ENCODE measurements at places on chromosomes 5 and 9.

DNA sequence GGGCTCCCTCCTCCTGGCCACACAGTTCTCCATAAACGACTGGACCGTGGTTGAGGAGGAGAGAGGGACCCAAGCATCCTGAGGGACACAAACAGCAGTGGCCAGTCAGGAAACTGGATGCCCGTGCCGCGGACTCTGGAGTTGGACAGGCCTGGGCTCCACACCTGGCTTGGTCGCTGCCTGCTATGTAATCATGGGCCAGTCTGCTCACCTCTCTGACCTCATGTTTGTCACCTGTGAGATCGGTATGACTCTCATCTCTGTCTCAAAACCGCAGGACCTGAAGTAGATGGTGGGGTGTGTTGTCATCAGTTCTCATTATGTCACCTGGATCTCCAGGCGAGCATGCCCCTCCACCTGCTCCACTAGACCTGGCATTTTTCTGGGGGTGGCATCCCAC is 14.5 kb downstream of the CXXC5 start:
- DNase-seq: no peak

- DNase-seq: no peak
Measured at GRCh38 chr9:120306561-120306960, 273.4 kb downstream of the CDK5RAP2 start.

DNA sequence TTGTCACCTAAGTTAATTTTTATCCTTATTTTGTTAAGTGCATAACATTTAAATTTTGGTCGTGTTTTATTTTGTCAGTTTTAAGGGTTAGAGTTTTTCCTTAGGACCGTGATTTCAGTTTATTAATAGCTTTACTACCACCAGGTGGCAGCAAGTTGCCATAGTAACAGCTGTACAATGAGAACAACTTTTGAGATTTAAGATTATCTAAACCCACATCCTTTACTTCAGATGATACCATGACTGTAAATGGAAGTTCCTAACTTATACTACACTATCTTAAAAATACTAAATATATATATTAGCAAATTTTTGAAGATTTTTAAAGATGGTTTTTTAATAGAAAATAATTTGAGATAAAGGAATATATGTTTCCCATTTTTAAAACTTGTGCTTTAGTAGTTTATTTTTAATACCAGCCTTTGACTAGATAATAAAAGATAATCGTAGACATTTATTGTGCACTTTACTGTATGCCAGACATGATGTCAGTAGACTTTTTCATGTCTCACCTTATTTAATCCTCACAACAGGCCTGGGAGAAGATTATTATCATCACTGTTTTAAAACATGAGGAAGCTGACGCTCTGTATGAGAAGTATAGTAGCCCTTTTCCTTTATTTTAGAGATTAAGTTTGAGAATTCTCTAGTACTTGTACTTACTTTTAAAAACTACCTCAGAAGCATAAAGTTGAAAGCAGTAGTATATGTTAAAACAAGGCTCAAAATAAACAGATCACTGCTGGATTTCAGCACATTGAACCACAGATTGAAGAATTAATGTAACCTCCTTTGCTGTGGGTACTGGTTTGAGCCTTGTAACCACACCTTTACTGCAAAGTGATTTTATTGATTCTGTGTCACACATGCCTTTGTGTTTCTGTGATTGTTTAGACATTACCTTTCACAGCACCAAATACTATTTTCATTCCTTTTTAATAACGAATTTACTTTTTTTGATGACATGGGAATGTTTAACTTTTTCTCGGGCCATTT is 27.5 kb downstream of the SREK1 start:
- peak; percentile 80 for DNase-seq

DNA sequence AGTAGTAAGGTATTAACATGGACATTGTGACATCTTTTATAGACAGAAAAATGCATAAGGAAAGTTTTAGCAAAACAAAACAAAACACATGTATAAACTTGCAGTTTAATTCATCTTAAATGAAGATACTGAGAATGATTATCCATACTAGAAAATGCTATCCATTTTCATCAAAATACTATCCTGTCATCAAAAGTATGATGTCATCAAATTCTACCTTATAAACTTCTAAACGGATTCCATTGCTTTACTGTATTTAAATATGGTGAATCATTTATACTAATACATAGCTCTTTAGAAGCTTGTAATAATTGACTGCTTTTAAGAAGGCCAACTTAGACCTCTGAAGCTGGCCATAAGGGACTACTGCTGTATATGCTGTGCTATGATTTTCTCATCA is 221.0 kb downstream of the EDIL3 start:
- no peak for DNase-seq

DNA sequence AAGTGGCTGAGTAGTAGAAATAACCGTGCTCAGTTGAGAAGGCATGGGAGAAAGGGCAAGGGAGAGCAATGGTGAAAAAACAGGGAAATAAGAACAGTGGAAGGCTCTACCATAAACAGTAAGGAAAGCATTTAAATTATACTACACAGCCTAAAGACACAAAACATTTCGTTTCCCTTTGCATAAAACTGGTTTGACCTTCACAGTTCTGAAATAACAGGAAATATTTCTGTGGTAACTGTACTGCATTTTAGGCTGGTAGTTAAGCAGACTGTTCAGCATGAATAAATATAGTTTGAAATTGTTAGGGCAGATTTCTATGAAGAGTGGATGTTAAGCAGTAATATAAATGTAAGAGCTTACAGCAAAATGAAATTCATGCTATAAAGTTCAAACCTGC is 147.5 kb downstream of the CSNK1G3 start:
- no peak for DNase-seq

GRCh38 chr9:74066128-74066527 is 431.0 kb upstream of the RORB start:
- no peak for DNase-seq

- DNase-seq: no peak
Measured at GRCh38 chr9:71920456-71921189, 9.2 kb downstream of the C9orf85 start.

DNA sequence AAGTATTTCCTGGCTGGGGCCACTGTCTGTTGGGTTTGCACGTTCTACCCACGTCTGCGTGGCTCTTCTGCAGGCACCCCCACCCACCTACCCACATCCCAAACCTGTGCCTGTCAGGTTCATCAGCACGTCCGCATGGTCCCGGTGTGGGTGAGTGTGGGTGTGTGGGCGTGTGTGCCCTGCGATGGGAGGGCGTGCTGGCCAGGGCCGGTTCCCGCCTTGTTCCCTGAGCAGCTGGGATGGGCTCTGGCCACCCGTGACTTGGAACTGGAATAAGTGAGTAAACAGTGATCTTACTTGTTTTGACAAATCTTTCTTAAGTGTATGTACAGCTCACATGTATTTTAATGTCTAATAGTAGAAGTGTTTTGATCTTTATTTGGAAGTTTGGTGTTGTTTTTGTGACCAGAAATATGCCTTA is 20.4 kb downstream of the ERGIC1 start:
- peak; percentile 28 for DNase-seq

DNA sequence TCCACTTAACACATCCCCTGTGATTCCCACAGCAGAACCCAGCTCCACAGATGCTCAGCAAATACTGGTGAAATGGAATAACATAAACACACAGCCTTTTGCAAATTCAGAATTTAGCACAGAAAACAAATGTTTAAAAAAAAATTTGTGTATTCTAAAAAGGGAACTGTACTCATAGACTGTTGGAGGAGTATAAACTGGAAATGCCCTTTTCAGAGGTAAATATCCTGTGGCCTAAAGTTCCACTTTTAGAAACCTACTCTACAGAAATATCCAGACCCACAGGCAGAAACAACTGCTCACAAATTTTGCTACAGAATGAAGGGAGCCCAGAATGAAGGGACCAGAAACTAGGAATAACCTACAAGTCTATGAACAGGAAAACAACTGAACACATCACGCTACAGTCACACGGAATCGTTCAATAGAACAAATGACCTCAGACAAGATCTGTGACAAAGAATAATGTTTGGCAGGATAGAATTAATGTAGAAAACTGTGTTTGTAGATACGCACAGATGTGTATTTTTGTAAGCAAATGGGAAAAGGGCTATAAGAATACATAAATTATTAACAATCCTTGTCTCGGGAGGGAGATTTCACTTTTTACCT is 78.5 kb downstream of the SHB start:
- DNase-seq: no peak

DNA sequence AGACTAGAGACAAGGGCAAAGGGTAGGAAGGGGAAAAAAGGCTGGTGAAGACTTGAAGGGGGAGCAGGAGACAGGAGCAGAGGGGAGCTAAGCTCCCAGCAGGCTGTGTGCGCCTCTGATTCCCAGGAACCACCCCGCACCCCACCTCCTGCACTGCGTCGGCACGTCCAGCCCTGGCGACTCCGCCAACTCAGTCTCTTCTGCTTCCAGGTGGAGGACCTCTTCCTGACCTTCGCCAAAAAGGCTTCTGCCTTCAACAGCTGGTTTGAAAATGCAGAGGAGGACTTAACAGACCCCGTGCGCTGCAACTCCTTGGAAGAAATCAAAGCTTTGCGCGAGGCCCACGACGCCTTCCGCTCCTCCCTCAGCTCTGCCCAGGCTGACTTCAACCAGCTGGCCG is 30.5 kb downstream of the DYNC2I2 start:
- no peak for DNase-seq

DNA sequence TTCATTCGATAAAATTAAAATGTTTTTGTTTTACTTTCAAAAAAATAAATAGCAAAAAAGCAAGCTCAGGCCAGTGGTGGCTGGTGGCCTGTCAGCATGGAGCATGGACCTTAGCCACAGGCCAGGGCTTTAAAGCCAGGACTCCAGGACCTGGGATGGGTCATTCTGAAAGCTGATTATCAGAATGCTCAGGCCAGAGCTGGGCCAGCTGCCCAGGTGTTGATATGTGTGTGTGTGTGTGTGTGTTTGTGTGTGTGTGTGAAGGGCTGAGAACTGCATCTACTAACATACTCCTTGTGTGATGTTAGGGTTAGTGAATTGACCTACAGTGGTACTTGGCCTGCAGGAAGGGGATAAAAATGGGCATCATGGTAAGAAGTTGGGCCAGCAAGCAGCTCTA is 21.5 kb downstream of the PALM2AKAP2 start:
- DNase-seq: no peak

DNA sequence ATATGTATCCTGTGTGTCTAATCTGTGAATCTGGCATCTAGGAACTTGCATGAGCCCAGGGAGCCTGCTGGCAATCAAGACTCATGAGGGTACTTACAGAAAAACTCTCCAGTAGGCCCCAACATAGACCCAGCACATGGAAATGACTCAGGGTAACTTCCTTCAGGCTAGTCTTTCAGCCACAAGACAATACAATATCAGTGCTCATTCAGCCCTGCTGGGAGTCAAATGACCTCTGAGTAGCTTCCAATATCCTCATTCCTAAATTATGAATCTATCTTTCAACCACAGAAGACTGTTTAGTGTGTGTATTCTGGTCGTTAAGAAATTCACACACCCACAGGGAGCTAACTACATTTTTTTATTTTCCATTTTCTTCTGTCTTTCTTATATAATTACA is 1273.0 kb downstream of the EFNA5 start:
- no peak for DNase-seq

GRCh38 chr5:127030259-127031146 is at the start of gene MARCHF3:
Gene MARCHF3 (minus strand): TSS chr5:127030558. CDS start chr5:126918171, 112,387 bp downstream.
- peak; percentile 93 for DNase-seq

- DNase-seq: no peak
Measured at GRCh38 chr9:109451311-109452025, 46.6 kb downstream of the PTPN3 start.

DNA sequence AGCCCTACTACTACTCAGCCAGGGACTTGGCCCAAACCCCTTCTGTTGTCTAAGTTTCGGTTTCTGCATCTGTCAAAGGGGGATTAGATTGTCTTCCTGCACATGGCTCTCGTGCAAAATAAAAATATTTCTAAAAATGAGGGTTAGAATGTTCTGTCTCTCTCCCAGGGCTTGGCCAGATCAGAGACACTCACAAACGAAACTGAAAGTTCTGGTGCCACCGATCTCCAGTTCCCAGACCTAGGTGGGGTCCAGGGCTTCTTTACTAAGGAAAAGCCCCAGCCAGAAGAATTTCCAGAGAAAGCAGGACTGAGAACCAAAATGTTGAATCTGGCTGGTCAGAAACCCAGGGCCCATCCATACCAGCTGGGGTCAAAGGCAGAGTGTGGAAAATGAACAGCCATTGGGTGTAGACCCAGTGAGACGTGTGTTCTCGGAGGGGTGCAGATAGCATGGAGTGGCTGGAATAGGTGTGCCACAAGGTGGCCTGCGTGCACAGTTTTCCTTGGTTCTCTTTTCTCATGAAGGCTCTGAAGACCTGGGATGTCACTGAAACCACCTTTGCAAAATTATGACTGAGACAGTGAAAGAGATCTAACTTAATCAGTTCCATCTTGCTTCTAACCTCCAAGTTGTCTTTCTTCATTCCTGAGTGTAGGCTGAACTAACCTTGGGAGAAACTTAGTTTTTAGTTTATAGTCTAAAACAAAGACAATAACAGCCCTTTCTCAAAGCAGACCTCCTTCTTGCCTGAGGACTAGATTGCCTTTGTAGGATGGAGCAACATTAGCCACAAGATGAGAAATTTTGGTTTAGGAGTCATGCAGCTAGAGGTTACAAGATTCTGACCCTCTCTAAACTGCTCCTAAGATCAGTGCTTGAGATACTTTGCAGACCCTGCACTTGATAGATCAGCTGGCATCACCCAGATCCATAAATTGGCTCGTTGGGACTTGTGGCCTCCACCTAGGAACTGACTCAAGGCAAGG is 2.3 kb upstream of the SLC23A1 start:
- DNase-seq: peak; percentile 42

DNA sequence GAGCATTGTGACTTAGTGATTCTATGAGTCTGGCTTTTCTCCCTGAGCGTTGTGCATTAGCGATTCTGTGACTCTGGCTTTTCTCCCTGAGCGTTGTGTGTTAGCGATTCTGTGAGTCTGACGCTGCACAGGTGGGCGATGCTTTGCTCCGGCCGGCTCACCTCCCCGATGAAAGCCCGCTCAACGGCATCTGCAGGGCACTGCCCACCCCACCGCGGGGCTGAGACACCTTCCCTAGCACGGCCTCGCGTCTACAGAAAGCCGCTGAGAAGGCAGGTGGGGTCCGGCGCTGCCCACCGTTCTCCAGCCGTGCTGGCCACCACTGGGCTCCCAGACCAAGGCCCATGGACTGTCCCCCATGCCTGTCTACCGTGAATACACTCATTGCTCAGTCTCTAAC is 12.8 kb upstream of the SLC9A3 start:
- DNase-seq: no peak

DNA sequence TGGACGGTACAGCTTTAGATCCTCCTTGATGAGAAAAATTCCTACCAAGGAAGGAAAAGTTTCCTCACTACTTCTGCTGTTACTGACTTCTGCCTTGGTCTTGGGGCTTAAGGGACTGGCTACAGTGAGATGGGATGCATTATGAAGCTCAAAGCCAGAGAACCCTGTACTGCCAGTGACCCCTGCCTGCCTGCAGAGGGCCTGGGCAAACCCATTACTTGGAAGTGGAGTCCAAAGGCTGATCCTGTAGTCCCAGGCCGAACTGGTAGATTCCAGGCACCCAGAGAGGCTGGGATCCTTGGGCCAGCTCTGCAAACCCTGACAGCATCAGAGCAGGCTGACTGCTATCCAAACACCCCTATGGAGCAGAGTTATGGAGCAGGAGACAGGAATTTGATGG is 25.7 kb upstream of the NR5A1 start:
- DNase-seq: no peak
